ENCODE measurements at places on chromosomes 12 and 14.

- no peak for DNase-seq
These were observed 78.1 kb downstream of the KSR2 start for GRCh38 chr12:117890644-117891043.

DNA sequence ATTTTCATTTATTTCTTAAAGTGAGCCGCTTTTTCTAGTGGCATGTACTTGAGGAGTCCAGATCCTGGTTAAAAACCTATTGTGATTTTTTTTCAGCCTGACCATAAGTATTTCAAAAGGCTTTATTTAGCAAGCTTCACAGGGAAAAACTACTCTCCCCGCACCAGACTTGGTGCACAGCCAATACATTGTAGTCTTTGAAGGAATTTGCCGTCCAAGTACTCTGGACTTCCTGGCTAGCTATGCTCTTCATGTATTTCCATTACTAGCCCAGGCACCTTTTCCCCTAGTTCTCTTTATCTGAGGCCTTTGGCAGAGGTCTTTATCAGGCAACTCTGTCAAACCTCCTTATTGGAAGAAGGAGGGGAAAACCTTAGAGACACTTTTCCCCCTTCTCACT, 234.7 kb downstream of the CCDC91 start:
- no peak for DNase-seq

GRCh38 chr12:26935636-26936378, 2.0 kb downstream of the INTS13 start:
- no peak for DNase-seq

DNA sequence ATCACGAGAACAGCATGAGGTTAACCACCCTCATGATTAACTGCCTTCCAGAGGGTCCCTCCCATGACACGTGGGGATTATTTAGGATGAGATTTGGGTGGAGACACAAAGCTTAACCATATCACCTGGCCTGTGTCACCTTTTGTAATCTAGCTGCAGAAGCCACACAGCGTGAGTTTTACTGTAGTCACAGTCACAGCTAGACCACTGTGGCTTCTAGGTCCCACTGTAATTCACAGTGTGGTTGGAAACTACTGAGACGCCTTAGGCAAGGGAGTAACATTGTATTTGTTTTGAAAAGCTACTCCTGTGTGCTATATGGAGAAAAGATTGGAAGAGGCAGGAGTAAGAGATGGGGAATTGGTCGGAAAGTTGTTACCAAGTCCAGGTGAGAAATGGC, 46.3 kb upstream of the ASPG start:
- DNase-seq = no peak

DNA sequence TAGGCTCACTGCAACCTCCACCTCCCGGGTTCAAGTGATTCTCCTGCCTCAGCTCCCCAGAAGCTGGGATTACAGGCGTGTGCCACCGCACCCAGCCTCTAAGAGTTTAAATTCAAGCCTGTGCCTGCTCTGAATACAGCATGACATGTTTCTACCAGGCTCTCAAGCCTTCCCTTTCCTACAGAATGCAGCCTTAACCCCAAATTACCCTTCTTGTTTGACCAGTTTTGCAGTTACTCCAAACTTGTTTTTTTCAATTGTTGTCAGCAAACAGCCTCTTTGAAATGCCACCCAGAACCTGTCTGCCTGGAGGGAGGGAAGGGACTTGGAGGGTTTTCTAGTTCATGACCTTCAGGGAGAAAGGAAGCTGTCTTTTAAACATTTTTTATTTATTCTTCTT, 15.4 kb downstream of the GLTP start:
- DNase-seq = no peak

DNA sequence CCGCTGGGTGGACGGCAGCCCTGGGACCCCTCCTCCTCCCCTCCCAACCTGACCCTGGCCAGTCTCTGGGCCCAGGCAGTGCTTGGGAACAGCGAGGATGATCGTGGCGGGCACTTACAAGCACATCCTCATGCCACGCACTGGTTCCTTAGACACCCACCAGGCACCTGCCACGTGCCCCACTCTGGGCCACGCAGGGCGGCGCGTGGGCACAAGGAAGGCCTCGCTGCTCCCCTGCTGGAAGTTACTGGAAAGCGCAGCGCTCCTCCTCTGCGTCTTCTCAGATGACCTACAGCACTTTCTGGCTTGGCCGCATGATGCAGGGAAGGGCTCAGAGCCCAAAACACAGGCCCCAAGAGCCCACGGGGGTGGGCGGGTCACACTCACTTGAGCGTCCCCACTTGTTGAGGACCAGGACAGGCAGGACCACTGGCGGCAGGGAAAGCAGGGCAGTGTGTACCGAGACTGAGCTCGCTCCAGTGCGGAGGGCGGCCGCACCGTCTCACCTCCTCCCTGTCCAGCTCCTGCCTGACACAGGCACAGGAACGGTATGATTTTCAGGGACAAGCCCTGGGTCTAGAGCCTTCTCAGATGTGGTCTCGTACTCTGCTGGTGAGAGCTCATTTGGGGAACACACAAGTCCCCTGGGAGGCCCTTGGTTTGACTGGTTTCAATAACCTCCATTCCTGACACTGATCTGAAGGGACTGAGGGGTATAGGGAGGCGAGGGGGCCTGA, 128.3 kb upstream of the EVL start:
- no peak for DNase-seq

DNA sequence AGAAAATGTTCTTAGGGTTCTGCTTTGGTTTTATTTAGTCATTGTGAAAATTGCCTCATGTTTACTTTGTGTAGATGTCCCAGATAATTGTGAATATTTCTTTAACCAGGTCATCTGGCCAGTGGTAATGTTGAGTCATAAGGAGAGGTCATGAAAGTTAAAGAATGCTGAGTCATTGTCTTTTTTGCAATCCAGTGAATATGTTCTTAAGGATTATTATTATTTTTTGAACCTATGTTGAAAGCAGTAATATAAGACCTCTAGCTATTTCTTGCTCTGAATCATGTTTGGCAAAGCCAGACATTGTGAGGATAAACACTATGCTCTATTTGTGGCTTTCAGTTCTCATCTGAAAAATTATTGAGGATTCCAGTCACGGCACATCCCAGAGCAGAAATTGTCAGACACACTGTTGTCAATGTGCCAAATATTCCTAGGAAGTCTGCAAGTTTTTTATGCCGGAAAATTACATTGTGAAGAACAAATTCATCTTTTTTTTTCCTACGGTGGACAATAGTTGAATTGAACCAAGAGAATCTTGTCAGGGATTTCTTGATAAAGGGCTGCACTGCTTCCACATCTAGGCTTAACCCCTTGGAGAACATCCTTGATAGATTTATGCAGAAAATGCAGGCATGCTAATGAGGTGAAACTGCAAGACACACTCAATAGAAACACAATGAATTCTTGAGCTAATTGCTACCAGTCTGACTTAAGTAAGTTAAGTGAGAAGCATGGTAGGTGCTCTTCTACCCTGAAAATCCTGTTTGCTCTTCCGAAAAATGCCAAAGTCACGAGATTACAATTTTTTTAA, 369.6 kb downstream of the ATP23 start:
- peak; percentile 94 for DNase-seq

- DNase-seq = no peak
These were observed 322.9 kb downstream of the TMEM117 start for GRCh38 chr12:44158746-44159145.

DNA sequence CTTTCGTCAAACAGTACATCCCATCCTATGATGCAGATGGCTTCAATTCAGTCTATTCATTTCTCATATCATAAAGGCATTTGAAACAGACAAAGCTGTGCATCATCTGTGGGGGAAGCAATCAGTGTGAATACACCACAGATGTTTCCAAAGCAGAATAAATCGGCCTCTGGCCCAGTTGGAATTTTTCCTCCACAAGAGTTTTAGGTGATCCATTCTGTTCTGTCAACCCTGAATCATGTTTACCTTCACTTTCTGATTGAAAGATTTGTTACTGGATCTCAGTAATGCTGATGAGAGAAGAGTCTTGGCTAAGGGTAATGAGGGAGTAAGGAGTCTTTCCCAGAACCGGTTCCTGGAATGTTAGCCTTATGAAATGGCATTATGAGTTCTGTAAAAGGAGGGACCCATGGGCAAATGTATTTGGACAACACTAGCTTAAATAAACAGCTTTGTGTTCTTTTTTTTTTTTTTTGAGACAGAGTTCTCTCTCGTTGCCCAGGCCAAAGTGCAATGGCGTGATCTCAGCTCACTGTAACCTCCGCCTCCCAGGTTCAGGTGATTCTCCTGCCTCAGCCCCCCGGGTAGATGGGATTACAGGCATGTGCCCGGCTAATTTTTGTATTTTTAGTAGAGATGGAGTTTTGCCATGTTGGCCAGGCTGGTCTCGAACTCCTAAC, 62.5 kb downstream of the TPH2 start:
- no peak for DNase-seq

DNA sequence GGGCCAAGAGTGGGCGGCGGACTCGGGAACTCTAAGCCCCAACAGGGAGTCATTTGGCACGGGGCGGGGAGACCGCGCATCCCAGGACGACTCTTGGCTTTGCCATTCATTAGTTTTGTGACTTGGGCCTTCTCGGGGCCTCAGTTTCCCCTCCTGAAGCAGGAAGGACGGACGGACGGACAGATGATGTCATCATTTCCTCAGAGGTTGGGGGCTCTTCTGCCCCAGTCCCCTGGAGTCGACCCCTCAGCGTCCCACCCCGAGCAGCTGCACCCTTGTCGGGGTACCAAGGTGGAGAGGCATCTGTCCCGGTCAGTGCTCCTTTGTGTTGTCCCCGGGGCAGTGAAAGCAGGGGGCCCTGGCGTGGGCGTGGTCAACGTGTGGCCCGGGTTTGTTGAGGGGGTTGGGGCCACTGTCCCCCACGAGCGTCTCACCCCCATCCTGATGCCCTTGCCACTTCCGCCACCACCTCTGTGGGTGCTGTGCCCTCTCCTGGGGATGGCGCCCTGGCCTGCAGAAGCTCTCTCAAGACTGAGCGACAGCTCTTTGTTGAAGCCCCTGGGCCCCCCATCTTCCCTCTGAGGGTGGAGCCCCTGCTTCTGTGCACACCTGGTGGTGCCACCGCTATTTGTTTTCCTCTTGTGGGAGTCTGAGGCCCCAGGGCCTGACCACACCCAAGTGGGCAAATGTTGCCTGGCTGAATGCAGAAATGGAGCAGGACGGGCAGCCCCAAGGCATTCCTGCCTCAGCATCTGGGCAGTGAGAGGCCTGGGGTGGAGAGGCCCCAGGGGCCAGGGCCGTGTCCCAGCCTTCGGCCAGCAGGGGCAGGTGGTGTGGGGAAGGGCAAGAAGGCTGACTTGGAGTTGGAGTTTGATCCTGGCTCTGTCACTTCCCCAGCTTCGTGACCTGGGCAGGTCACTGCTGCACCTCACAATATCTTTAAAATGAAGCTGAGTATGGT, 896 bp downstream of the HHIPL1 start:
- no peak for DNase-seq
